ENCODE measurements at places on chromosomes 5 and 9.

DNA sequence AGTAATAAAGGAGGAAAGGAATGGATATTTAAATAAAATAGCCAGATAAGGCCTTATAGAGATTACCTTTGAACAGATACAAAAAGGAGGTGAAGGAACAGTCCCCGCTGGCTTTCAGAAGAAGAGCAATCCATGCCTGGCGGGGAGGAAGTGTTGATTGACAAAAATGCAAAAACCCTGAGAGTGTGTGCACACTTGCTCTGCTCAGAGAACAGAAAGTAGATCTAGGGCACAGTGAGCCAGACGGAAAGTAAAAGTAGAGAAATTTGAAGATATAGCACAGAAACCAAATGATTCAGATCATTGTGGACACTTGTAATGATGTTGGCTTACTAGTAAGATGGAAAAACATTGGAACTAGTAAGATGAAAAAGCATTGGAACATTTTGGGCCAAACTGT, 720.6 kb downstream of the PTPRD start:
- no peak for DNase-seq

DNA sequence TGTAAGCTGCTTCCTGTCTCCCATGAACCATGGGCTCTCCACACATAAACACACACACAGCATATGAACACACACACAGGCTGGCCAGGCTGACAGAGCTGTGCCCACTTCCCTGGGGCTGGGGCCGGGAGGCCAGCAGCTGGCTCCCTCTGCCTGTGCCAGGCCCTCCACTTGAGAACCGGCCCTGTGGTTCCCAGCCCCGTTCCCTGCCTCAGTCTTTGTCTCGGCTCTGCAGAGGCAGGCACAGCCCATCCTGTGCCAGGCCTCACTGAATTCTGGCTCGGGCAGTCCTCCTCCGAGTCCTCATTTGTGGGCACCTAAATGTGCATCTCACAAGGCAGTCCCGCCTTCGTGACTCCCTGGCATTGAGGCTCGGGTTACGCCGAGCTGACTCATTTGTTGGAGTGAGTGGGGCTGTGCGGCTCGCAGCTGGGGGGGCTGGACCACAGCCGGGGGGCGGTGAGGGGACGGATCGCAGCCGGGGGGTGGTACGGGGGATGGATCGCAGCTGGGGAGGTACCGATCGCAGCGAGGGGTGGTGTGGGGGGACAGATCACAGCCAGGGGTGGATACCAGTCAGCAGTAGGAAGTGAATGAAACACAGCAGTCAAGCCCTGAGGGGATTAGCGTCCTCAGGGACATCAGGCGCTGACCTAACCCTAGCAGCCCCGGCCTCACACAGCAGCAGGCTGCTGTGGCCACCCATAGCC, 72.3 kb downstream of the PSMB7 start:
- DNase-seq: peak; percentile 22

DNA sequence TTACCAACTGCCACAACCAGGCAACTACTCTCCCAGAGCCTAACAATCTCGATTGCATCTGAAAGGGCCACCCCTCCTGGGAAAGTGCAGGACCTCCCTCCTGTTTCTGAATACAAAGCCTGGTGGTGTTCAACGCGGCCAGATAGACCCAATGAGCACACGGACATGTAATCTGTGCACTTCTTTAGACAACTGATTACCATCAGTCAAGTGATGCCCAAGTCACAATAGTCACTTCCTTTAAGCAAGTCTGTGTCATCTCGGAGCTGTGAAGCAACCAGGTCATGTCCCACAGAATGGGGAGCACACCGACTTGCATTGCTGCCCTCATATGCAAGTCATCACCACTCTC, 739 bp downstream of the C9orf72 start:
- DNase-seq: peak; percentile 61

DNA sequence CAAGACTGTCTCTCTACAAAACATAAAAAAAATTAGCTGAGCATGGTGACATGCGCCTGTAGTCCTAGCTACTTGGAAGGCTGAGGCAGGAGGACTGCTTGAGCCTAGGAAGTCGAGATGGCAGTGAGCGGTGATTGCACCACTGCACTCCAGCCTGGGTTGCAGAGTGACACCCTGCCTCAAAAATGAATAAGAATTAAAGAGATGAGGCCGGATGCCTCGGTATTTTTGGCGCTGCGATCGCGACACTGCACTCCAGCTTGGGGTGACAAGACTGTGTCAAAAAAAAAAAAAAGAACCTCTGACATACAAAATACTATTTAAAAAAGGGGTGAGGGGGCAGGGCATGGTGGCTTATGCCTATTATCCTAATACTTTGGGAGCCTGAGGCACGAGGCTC, 7.3 kb downstream of the GPBP1 start:
- DNase-seq: no peak

DNA sequence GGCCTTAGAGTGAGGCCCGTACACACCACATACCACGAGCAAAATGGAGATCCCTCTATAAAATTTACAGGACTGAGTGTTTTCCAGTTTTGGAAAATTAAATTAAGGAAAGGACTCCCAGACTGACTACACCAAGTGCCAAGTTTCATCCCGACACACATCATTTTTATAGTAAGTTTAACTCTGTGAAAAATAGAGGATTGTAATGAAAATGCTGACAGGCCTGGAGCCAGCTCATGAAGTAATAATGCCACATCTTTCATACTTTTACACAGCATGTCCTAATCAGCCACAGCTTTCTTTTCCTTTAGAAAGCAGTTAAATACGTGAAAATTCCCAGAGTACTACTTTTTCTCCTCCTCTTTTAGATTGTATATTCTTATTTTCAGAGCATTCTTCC, 169.2 kb downstream of the SAXO1 start:
- no peak for DNase-seq

DNA sequence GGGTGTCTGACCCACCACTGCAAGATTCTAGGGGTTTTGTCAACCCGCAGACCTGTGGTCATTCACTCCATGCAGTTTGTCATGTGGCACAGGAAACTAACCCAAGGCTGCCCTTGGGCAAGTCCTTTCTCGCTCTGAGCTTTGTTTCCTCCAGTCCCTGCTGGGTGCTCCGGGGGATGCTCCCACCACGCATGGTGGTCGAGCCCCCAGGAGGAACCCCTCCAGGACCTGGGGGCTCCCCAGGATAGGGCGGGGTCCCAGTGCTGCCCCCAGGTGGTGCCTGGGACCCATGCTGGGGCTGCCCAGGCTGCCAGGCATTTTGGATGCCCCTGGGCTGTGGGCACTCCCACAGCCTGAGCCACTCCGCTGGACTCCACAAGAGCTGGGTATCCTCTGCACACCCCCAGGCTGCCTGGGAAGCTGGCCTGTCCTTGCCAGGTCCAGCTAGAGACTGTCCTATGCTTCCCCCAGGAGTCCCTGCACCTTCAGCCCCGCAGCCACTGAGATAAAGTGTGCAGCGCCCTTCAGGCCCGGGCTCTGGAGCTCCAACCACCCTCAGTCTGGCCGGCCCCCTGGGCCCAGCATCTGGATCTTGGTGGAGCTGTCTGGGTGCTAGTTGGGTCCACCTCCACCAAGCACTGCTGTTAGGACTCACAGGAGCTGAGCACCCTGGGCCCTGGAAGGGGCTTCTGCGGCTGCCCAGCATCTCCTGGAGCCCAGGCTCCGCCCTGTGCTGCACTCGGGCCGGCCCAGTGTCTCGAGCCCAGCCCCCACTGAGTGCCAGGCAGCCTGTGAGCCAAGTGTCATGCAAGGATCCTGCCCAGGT, 104.3 kb downstream of the PHF2 start:
- DNase-seq: no peak

GRCh38 chr5:98425640-98426039, 347.8 kb upstream of the RGMB start:
- DNase-seq: no peak
